Natural killer cell (primary cell): ENCODE measurements at places on chromosomes 16 and 17. TPM values are rescaled to one million over a fixed set of nuclear protein-coding genes. Genes with fewer than 3 reads are reported as not detected.

GRCh38 chr17:58284613-58285421 lies 4.1 kb upstream of the MPO start:
- H3K4me1 ChIP-seq: peaks cover 5% of the 10 kb centered on the region
- no peak overlapping the region for H3K4me3 ChIP-seq
- no peaks in the 10 kb centered on the region for H3K36me3 ChIP-seq
- no peak overlapping the region for H3K27ac ChIP-seq
- DNase-seq: no peak

DNA sequence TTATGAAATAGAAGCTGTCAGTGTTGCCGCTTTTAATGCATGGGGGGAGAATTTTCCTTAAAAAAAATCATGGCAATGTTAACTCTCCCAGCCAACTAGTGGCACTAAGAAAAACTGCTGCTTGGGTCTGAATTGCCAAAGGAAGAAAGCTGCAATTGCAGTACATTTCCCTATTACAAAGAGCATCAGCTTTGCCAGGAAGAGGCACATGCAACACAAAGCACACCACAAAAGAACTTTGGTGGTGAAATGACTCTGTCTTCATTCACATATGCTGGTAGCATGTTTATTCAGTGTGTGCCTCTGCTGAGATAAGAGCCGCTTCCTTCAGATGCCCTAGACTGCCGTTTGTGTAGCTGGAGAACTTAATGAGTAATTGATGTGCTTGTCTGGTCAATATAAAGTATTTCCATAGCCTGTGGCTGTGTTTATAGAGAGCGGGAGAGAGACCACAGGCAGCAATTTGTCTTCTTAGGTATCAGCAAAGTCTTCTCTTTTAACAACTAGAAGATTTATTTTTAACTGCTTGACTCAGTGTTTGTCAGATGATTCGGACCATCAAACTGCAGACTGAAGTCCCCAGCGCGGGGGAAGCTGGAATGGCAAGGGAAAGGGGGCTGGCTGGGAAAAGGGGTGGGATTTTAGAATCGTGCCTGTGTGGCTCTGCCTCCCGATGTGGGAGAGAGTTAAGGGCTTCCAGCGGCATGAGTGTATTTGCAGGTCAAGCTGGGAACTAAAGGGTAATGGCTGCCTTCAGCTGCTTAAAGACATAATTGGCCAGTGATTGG lies 115.1 kb downstream of the MRTFB start:
- H3K27me3 ChIP-seq: no peaks in the 10 kb centered on the region
- no peaks in the 10 kb centered on the region for H3K4me1 ChIP-seq
- no peaks in the 10 kb centered on the region for H3K36me3 ChIP-seq
- DNase-seq: no peak
- H3K27ac ChIP-seq: no peak overlapping the region
- H3K4me3 ChIP-seq: no peak overlapping the region

The PLXDC1 gene
- total RNA-seq: 5.7 TPM

GRCh38 chr17:74736513-74737298 lies at the start of gene RAB37:
Gene RAB37 (plus strand): TSS chr17:74737256. CDS start chr17:74737273, 17 bp downstream.
- peak; percentile 57 for DNase-seq
- peak within 1 kb of the TSS; percentile 90 for H3K4me3 ChIP-seq
- H3K36me3 ChIP-seq: peaks cover 5% of the 10 kb centered on the region
- H3K27ac ChIP-seq: peak within 1 kb of the TSS; percentile 66
- H3K27me3 ChIP-seq: no peaks in the 10 kb centered on the region
- H3K4me1 ChIP-seq: peaks cover 92% of the 10 kb centered on the region

GRCh38 chr16:89855986-89856385 lies 17.4 kb upstream of the TCF25 start:
- H3K36me3 ChIP-seq: no peaks in the 10 kb centered on the region
- DNase-seq: no peak
- H3K27ac ChIP-seq: no peak overlapping the region

The KRTAP9-8 gene
- total RNA-seq: not detected

The TEKT3 gene
- 0.58 TPM for total RNA-seq

DNA sequence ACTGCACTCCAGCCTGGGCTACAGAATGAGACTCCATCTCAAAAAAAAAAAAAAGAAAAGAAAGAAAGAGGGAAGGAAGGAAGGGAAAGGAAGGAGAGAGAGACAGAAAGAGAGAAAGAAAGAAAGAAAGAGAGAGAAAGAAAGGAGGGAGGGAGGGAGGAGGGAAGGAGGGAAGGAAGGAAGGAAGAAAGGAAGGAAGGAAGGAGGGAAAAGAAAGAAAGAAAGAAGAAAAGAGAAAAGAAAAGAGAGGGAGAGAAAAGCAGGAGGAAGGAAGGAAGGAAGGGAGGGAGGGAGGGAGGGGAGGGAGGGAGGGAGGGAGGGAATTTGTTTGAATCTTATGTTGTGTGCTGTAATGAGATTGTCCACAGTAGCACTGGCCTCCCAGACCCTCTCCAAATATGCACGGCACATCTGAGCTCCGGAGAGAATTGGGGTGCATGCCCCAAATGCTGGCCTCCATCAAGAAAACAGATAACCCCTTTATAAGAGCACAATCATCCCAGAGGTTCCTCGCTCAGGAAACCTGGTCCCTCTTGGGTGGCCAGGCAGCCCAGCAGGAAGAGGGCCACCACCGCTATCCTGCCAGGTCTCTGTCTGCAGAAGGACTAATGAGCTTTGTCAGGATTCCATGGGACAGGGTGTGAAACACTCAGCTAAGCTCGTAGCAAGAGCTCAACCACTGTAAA lies 8.8 kb upstream of the EIF1 start:
- peaks cover 25% of the 10 kb centered on the region for H3K4me1 ChIP-seq
- H3K4me3 ChIP-seq: no peak overlapping the region
- no peaks in the 10 kb centered on the region for H3K36me3 ChIP-seq
- H3K27ac ChIP-seq: peak overlapping the region; percentile 88
- no peak for DNase-seq
- H3K27me3 ChIP-seq: no peaks in the 10 kb centered on the region

The OR4D1 gene
- 1.0 TPM for total RNA-seq

GRCh38 chr16:68077866-68078700 lies 7.1 kb upstream of the NFATC3 start:
- H3K4me1 ChIP-seq: peaks cover 100% of the 10 kb centered on the region
- H3K27me3 ChIP-seq: no peaks in the 10 kb centered on the region
- H3K4me3 ChIP-seq: no peak overlapping the region
- peaks cover 21% of the 10 kb centered on the region for H3K36me3 ChIP-seq
- no peak for DNase-seq

GRCh38 chr17:6589266-6589946 lies 33.1 kb upstream of the PITPNM3 start:
- H3K36me3 ChIP-seq: peaks cover 70% of the 10 kb centered on the region
- no peaks in the 10 kb centered on the region for H3K27me3 ChIP-seq
- H3K4me1 ChIP-seq: no peaks in the 10 kb centered on the region
- no peak overlapping the region for H3K27ac ChIP-seq
- no peak for DNase-seq
- H3K4me3 ChIP-seq: no peak overlapping the region

The MEIOB gene
- not detected for total RNA-seq

GRCh38 chr17:28363776-28364650 lies 986 bp downstream of the SEBOX start:
- no peaks in the 10 kb centered on the region for H3K4me1 ChIP-seq
- no peak overlapping the region for H3K4me3 ChIP-seq
- H3K36me3 ChIP-seq: peaks cover 37% of the 10 kb centered on the region
- no peak overlapping the region for H3K27ac ChIP-seq
- DNase-seq: no peak
- no peaks in the 10 kb centered on the region for H3K27me3 ChIP-seq

The TAC4 gene
- total RNA-seq: not detected

DNA sequence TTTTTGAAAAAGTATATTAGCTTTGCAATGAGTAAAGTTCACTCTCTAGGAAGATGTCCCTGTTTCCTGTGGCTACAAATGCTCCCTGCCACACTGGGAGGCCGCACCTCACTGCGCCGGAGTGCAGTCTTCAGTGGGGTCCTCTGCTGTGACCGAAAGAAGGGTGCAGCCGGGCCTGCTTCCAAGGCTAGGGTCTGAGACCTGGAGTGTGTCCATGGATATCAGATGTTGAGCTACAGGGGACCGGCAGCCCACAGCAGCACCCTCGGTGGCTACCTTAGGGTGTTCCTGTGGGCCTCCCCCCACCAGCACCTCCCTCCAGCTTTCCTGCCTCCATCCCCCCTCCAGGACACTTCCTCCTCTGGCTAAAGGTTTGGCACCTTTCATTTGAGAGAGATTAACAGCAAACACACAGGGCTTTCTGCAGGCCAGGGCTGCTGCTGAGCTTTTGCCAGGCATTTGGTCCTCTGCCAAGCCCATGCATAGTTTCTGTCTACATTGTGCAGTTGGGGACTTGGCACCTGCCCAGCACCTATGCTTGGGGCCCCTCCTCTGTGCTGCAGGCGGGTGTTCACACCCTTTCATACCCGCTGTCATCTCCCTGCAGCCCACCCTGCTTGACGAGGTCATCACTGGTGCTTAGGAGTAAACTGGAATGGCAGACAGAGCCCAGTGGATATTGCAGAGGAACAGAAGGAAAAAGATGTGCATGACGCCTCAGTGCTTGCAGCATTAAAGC lies 33.8 kb upstream of the CRISPLD2 start:
- DNase-seq: no peak
- no peak overlapping the region for H3K4me3 ChIP-seq
- no peak overlapping the region for H3K27ac ChIP-seq
- no peaks in the 10 kb centered on the region for H3K36me3 ChIP-seq
- no peaks in the 10 kb centered on the region for H3K4me1 ChIP-seq
- H3K27me3 ChIP-seq: no peaks in the 10 kb centered on the region

GRCh38 chr17:79003661-79004411 lies 5.7 kb downstream of the CANT1 start:
- H3K4me1 ChIP-seq: peaks cover 37% of the 10 kb centered on the region
- no peak overlapping the region for H3K4me3 ChIP-seq
- no peaks in the 10 kb centered on the region for H3K27me3 ChIP-seq
- no peak for DNase-seq
- peaks cover 4% of the 10 kb centered on the region for H3K36me3 ChIP-seq

DNA sequence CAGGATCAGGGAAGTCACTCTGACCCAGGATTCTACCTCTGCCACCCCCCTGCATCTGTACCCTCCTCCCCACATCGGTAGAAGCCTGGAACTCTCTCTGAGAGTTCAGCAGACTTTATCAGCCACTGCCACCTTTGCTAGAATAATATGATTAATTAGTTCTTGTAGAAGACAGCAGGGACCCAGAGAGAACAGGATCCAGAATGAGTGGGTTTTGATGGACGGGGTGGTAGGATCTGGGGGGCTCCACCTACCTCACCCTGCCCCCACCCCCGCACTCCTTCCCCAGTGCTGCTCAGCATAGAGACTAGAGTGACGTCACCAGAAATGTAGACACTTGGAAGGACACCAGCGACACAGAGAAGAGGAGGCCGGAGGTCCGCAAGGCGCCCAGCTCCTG lies 33.5 kb downstream of the ABCC6 start:
- DNase-seq: no peak
- no peak overlapping the region for H3K27ac ChIP-seq
- no peak overlapping the region for H3K4me3 ChIP-seq
- no peaks in the 10 kb centered on the region for H3K36me3 ChIP-seq
- H3K27me3 ChIP-seq: no peaks in the 10 kb centered on the region

DNA sequence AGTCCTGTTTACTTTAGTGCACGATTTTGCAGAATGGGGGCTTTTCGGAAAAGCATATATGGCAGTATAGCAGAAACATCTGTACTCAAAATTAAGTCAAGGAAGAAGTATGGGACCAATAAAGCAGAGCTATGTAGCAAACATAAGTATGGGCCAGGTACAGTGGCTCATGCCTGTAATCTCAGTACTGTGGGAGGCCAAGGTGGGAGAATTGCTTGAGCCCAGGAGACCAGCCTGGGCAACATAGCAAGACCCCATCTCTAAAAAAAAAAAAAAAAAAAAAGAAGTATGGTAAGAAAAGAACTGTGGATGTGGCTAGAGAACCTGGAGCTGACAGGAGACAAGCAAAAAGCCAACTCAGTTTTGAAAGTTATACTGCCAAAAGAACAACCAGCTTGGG lies 36.1 kb downstream of the ZNF652 start:
- peaks cover 14% of the 10 kb centered on the region for H3K4me1 ChIP-seq
- H3K27me3 ChIP-seq: no peaks in the 10 kb centered on the region
- DNase-seq: no peak
- no peaks in the 10 kb centered on the region for H3K36me3 ChIP-seq

- DNase-seq: peak; percentile 89
- H3K27ac ChIP-seq: peak overlapping the region; percentile 81
- peaks cover 36% of the 10 kb centered on the region for H3K4me1 ChIP-seq
- H3K36me3 ChIP-seq: peaks cover 53% of the 10 kb centered on the region
- no peaks in the 10 kb centered on the region for H3K27me3 ChIP-seq
These were observed 14.9 kb downstream of the SPATA32 start for GRCh38 chr17:45246861-45247428.

The BICDL2 gene
- not detected for total RNA-seq

DNA sequence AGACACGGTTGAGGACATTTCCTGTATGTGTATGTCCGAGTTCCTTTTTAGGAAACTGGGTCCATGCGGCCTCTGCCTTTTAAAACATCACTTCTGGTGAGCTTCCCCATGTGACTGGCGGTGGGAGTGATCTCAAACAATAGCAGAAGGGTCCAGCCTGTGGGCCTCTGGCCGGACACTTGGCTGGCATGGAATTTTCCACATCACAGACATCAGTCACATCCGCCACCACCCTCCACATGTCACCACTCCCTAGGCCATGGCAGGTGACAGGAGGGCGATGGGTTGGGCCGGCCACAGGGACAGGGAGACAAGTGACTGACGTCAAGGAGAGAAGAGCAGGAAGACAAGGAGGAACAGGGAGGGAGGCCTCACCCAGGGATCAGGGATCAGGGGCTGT lies 83.7 kb downstream of the DNAH17 start:
- H3K4me3 ChIP-seq: no peak overlapping the region
- no peak overlapping the region for H3K27ac ChIP-seq
- no peaks in the 10 kb centered on the region for H3K27me3 ChIP-seq
- no peaks in the 10 kb centered on the region for H3K4me1 ChIP-seq

The GFAP gene
- not detected for total RNA-seq
